ENCODE measurements at places on chromosomes 7 and 10.

DNA sequence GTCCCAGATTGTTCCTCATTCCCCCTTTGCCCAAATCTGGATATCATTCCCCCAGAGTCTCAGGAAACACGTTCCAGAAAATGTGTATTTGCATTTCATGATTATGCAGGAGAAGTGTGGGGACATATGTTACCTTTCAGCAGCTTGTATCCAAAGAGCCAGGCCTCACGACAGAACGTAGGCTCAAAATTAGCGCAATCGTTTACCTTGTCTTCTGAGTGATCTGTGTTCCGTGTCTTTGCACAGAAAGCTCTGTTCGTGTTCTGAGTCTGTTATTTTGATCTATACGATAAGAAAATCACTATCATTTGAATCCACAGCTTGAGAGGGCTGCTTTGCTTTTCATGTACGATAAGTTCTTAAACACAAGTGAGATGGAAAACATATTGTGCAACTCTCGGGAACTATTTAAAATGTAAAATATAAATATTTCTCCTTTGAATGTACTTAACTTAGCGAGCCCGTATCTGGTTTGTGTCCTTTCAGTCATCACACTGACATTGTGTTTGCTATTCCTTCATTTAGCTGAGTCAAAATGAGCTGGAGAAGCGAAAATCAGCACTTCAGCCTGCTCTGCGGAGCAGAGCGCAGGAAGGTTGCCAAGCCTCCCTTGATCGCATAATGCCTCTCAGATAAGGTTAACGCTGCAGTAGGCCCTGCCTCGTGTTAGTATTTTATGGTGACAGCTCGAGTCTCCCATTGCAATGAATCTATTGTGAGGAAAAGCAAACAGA lies 80.2 kb upstream of the CACNB2 start:
- DNase-seq = no peak

DNA sequence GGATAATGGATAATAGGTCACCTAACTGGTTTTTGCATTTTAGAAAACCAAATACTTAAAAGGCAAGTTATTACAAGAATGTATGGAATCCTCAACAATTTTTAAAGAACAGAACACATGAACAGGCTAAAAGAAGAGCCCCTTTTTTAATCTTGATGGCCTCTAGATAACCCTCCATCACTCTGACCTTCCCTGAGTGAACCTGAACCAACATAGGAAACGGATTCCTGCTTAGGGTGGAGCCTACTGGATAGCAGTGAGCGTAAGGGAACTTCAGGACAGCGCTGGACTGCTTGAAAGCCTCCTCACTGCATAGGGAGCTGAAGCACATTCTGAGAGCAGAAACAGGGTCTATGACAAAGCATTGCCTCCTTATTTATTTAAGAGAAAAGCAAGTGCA lies 20.5 kb downstream of the TRPV5 start:
- no peak for DNase-seq

DNA sequence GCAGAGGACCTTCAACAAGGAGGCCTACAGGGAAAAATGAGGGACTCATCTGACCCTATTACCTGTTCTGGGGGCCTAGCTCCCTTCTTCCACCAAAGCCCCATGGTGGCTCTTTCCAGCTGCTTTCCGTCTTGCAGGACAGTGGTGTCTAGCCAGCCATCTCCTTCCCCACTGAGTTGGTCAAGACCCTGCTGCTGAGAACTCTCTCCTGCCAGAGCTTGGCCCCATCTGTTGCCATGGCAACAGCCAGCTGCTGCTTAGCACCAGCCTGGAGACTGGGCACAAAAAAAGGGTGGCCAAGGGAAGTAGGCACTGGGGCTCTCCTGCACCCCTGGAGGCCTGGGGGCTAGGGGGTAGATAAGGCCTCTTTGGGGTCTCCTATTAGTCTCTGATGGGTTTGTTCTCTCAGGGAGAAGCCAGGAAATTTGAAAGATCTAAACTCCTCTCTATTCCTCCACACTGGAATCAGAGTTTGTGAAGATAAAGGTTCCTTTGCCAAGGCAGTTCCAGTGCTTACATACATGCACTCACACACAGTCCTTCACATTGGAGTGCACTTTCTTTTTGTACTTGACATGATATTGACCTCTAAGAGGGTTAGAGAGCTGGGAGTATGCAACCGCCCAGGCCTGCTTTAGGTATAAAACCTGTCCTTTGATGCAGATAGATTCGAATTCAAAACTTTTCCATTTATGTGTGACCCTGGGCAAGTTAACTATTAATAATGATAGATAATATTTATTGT lies 15.8 kb downstream of the TSPAN33 start:
- no peak for DNase-seq

DNA sequence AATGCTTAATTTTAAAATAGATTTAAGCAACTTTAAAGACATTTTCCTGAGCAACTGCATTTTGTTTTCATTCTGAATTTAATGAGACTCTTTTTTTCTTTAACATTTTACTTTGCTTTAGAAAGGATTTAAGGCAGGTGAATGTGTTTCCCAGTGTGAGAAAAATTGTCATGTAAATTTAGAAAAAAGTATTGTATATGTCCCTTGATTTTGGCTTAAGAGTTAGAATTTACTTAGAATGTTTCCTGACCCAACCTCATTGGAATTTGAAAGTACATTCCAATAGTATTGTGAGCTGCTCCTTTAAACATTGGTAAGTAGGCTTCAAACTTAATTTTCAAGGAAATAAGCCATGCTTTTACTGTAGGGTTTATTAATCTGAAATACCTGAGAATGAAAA lies 110.2 kb downstream of the PTEN start:
- DNase-seq = no peak

GRCh38 chr10:86085136-86085535 lies 281.5 kb downstream of the GRID1 start:
- DNase-seq = no peak

DNA sequence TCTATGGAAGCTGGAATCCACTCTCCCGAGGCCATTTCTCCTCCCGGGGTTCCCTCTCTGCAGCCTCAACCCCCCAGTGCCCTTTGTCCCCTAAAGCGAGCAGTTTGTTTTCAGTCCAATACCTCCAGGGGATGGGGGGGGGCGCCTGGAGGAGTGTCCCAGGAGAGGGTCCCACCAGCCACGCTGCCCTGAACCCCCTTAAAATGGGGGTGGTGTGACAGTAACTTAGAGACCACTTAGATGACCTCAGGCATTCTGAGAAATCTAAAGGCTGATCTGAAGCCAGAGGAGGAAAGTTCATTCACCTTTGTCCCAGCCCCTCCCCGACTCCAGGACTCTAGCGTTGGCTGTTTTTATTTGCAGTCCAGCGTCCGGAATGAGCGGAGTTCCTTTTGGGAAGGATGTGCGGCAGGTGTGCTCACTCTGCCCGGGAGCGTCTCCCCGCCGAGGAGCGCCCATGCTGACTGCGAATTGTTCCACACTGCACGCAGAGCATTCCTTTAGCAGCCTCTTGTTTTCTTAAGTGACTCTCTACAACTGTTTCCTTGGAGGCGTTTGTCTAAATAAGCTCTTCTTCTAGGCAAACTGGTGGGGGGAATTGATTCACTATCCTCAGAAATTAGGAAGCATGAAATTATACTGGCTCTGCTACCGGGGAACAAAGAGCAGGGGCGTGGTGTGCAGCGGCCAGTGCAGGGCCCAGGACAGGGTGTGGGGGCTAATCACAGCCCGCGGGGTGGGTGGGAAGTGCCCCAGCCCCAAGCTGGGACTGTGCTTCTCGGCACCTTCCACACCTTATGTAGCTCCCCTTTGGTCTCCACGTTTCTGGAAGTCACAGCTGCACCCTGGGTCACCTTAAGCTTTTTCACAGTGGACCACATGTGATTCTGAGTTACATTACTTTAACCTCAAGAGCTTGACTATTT lies 46.3 kb downstream of the SYPL1 start:
- no peak for DNase-seq

DNA sequence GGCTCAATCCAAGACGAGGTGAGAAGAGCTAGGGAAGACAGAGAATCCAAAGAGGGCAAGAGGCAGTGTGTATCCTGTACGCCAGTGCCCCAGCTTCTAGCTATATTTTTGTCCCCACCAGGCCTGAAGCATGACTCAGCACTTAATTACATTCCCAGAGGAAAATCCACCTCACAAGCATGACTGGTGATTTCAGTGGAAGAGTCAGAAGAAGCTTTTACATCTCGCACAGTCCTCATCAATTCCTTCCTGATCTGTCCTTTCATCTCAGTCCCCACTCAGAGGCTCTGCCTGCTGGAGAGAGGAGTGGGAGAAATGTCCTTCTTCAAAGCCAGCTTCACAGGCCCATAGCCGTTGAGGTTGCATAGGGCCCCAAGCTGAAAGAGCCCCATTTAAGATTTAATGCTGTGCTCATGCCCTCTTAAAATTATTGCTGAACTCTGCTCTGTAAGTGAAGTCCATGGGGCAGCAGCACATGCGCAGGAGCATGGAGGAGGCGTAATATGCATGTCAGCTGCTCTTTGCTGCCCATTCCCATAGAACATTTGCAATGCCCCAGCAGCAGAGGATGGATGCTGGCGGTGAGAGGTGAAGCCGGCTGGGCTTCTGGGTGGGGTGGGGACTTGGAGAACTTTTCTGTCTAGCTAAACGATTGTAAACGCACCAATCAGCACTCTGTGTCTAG lies 39.0 kb upstream of the AOAH start:
- DNase-seq = no peak

DNA sequence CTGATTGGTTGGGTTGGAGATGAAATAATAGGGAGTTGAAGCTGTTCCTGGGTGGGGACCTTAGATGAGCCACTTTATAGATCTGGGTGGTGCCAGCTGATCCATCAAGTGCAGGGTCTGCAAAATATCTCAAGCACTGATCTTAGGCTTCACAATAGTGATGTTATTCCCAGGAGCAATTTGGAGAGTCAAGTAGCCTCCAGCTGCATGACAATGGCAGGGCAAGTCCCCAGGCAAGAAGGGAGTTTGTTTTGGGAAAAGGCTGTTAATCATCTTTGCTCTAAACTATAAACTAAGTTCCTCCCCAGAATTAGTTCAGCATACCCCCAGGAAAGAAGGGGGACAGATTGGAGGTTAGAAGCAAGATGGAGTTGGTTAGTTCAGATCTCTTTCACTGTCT lies 47.7 kb upstream of the WAPL start:
- no peak for DNase-seq

- no peak for DNase-seq
Observed at GRCh38 chr10:13681960-13682359, 95.2 kb downstream of the PRPF18 start.

DNA sequence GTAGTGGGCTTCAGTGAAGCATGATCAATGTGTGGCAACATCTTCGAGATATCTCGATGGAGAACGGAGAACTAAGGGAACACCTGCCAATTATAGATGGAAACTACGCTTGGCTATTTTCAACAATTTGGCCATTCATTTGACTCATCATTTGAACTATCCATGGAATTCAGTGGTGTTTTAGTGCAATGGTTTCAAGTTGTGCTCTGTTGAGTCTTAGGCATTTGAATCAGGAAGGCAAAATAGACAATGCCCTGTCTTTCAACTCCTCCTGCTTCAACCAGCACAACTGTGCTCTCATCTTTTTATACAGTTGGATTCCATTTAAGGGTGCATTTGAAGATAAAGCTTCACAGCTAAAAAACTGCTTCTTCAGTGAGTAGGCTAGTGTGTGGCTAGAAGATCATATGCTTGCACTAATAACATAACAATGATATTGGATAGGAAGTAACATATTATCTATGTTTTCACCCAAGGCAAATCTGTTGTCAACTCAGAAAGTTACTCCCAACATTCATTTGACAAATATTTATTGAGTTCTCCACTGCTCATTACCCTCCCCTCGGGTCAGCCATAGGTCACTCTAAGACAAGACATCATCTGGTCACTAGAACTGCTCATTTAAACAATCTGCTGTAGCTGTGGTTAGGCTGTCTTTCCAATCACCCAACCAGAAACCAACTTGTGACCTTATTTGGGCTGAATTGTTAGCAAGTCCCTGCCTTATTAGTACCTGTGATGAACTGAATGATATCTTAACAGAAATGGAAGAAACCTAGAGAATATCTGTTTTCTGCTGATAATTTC lies 314.1 kb upstream of the SP4 start:
- no peak for DNase-seq

- no peak for DNase-seq
Observed at GRCh38 chr10:34817586-34817985, 2.5 kb upstream of the PARD3 start.

- no peak for DNase-seq
Observed at GRCh38 chr7:45187946-45188411, 30.4 kb downstream of the RAMP3 start.

GRCh38 chr7:109842386-109842785 lies 1248.5 kb upstream of the LRRN3 start:
- DNase-seq = no peak

DNA sequence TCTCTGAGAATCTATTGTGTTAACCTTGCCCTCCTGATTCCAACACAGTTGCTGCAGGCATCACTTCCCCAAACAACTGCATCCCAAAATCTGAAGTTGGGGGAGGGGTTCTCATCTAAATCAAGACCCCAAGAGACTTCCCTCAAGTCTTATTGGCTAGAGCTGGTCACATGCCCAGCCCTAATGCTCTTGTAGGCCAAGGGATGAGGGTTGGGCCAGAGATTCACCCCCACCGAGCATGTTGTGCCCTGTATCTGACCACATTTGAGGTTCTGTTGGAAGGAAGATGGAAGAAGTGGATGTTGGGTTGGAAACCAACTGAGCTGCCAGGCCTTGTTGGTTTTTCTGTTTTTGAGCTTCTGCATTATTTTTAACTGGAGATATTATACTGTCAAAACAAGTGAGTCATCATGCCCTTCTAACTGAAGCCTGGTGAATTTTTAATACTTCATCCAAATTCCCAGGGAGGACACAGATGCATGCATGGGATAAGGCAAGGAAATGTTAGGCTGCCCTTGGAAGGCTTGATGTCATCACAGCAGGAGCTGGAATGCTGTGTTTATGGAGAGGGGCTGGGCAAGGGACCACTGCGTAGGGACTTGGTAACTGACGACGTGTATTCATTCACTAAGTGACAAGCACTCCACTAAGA lies 68.6 kb upstream of the CACUL1 start:
- no peak for DNase-seq

DNA sequence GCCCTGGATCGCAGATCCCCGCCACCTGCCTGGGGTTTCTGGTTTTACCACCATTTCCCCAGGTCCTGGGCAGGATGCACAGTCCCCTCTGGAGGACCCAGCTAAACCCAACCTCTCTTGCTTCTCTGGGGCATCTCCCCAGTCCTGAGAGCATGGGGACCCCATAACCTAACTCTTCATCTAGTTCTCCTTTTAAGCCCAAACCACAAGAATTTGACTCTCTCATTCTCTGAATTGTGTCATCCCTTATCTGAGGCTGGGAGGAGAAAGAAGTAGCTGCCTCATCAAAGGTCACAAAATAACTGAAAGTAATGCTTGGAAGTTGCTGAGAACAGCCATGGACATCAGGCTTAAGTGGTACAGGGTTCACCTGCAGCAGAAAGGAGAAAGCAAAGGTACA lies 159.9 kb downstream of the FGFR2 start:
- DNase-seq = no peak

- no peak for DNase-seq
Observed at GRCh38 chr7:112103246-112103645, 103.0 kb downstream of the DOCK4 start.

Measured in nucleus accumbens (tissue), 56 donors.